ENCODE measurements at places on chromosomes 13 and 19.

DNA sequence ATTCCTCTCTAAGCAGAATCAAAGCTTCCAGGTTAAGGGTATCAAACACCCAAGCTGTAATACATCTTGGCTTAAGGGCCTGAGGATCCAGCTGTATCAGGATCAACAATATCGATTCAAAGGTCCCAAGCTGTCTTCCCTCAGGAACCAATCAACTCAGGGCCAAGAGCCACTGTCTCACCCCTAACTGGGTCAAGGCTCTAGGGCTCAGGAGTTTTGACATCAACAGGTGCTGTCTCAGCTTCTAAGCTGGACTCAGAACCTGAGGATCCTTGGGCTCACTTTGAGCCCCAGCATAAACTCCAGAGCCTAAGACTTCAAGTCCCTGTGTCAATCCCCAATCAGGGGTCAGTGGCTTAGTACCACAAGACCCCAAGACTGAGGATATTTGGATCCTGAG, 917 bp downstream of the FBXW9 start:
- DNase-seq = no peak

DNA sequence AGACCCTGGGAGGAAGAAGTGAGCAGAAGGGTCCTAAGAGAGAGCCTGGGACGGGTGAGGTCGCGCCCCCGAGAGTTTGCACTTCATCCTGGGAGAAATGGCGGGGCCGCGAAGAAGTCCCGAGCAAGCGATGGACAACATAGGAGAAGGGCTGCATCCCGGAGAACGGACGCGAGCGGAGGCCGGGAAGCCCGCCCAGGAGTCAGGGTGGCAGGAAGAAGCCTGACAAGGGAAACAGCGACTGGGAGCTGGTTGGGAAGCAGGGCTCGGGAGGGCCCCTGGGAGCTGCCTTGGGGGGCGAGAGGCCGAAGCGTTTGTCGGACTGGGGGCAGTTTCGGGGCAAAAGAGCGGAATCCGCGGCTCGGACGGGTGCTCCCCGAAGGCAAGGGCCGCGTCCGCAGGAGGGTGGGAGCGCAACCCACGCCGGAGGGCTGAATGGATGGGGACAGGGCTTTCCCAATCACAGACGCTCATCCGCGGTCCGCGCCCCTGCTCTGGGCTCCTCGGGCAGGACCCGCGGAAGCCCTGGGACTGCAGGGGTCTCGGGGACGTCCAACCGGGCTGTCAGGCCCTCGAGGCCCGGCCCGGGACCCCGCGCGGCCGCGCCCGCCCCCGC, 469 bp downstream of the ABHD17A start:
- no peak for DNase-seq

GRCh38 chr13:74077792-74078191, 56.4 kb downstream of the KLF12 start:
- no peak for DNase-seq

GRCh38 chr19:5313307-5313706, 27.3 kb downstream of the PTPRS start:
- no peak for DNase-seq

DNA sequence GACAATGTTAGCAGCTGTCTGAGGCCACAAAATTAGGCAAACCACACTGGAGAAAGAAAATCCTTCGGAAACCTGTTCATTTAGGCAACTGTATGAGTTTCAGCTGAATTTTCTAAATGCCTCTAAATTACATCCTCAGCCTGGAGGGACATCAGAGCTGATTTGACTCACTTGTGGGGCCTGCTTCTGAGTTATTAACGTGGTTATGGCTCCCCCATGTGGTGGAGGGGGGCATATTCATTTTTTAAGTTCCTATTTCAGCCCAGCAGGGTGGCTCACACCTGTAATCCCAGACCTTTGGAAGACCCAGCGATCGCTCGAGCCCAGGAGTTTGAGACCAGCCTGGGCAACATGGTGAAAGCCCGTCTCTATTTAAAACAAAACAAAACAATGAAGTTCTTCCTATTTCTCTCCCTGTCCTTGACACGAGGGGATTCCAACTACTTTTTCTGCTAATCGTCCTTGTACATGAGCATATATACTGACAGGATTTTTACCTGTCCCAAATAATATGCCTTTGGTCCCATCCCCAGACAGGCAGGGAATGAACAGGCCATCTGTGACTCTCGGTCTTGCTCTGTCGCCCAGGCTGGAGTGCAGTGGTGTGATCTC, 31.5 kb upstream of the HIF3A start:
- peak; percentile 66 for DNase-seq

DNA sequence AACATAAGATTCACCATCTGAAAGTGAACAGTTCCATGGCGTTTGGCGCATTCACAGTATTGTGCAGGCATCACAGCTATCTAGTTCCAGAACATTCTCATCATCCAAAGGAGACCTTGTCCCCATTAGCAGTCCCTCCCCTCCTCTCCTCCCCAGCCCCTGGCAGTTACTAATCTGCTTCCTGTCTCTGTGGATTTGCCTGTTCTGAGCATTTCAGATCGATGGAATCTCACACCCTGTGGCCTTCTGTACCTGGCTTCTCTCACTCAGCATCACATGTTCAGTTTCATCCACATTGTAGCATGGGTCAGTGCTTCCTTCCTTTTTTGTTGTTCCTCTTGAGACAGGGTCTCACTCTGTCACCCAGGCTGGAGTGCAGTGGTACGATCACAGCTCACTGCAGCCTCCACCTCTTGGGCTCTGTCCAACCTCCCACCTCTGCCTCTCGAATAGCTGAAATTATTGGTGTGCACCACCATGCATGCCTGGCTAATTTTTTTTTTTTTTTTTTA, 34.6 kb downstream of the CRTC1 start:
- no peak for DNase-seq

GRCh38 chr19:58150328-58150921, at the start of gene ZNF329:
Gene ZNF329, minus strand, starts transcription at chr19:58150789. Its CDS starts 21,286 bp downstream, at chr19:58129503.
- DNase-seq = peak; percentile 89

DNA sequence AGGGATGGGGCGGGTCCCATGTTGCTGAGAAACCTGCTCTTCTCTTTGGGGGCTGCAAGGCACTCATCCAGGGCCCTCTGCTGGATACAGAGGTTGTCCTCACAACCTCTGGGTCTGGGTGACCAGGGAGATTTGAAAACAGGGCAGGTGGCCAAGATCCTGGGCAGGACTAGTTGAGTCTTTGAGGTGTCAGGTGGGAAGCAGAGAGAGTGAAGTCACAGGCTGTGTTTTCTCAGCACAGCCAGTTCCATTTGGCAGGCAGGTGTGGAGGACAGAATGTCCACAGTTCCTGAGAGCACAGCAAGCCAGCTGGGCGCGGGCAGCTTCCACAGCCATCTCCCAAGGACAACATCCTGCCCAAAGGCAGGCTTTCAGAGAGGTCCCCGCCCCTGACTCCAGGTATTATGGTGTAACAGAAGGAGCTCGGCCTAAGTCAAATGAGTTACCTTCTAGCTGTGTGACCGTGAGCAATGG, 118.8 kb downstream of the NUFIP1 start:
- no peak for DNase-seq

DNA sequence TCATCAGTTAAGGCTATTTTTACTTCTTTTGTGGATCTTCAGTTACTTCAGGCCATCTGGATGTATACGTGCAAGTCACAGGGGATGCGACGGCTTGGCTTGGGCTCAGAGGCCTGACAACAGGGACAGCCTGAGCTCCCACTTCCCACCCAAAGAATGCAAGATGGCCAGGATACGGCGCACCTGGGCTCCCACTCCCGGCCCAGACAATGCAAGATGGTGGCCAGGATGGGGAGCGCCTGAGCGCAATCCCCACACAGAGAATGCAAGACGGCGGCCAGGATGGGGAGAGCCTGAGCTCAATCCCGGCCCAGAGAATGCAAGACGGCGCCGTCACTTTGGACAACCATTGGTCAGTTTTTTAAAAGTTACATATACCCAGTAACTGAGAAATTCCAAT, 25.3 kb upstream of the MIER2 start:
- no peak for DNase-seq

DNA sequence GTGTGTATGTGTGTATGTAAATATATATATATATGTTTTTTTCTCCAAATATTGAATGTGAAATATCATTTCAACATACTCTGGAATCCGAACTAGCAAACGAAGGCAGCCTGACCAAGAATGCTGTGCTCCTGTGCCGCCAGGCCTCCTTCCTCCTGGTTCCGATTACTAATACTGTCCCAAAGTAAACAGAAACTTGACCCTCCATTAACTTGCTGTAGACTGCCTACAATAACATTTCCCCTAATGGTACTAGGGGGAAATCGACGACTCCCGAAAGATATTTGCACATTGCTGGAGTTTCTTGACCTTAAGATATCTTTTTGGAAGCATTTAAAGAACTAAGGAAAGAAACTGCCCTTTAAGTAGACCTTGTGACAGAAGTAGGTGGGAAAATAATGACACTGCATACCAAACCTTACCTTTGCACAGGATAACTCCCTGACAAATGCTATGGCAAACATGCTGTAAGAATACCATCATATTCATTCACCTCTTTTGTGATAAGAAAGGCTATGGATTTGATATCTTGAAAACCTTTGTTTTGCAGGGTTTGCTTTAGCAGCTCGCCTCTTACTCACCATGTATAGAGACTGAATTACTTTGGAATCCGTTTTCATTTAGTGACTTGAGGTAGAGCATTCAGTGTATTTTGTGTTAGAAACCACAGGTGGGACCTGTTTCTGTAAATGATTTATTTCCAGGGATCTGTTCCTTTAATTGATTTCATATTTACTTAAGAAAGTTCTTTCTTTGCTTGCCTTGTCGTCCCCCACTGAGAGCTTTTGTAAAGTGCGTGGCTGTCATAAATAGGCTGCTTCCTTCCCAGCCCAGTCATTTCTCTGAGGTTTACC, 80.1 kb downstream of the KLF5 start:
- no peak for DNase-seq

DNA sequence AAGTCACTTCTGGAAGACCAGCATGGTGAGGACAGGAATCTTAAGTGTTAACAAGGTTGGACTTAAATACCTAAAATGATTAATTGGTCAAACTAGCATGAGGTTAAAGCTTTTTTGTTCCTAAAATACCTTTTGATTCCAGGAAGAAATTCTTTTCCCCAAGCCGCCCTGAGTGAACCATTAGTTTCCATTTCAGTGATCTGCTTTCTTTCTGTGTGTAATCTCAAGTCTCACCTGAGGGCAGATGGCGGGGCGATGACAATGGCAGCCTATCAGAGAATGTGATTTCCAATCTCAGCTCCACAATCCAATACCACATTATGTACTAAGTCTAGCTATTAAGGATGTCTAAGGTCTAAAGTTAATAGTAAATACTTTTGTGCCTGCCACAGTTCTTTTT, 390.9 kb upstream of the SGCG start:
- no peak for DNase-seq

GRCh38 chr13:31982540-31982939, 49.0 kb upstream of the FRY start:
- no peak for DNase-seq

DNA sequence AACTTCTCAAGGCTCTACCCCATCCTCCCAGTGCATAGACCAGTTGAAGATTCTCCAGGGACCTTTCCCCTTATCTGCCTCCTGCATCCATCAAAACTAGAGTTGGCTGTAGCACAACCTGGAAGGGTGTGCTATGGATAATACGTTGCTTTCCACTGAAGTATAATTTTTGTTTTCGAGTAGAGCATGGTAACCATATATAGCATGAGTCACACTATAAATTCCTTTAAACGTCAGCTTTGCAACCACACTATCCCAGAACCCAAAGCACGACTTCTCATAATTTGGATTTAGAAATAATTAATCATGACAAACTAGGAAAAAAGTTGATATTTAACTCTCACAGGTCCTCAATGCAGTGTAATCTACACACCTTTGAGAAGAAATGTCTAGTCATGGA, 138.3 kb upstream of the NBEA start:
- DNase-seq = no peak

GRCh38 chr13:25478186-25478585, 106.4 kb downstream of the ATP8A2 start:
- no peak for DNase-seq

- DNase-seq = no peak
These were observed 683.4 kb upstream of the ARGLU1 start for GRCh38 chr13:107251341-107251740.

GRCh38 chr13:50357136-50357535, 341.9 kb downstream of the KCNRG start:
- DNase-seq = no peak

Measured in progenitor cell of endocrine pancreas (in vitro differentiated cells).